Adrenal gland (tissue), 19 donors: ENCODE measurements at places on chromosomes 1 and 21. TPM values are rescaled to one million over a fixed set of nuclear protein-coding genes. Genes with fewer than 3 reads are reported as not detected.

OR2T2 gene
- not detected for total RNA-seq

DNA sequence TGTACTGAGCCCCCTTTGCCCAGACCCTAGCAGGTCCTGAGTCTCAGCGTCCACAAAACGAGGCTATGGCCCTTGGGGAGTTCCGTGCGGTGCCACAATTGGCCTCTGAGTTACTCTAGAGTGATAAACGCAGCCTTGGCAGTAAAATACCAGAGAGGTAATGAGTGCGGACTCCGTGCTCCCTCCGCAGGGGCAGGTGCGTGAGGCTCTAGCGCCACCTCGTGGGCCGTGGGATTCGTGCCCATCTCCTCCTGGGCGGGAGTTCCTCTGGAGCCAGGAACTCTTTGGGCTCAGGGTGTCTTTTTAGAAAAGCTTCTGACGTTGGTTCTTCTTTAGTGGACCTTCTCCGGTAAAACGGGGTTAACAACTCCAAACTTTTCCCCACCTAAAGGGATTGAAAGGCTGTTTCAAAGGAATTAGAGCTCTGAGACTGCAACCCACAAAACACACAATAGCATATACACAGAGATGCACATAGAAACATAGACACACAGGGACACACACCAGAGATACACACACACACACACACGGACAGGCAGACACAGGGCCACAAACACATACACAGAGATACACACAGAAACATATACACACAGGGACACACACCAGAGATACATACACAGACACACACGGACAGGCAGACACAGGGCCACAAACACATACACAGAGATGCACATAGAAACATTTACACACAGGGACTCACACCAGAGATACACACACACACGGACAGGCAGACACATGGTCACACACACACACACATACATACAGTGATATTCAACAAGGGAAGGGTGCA is 99.4 kb downstream of the KCNJ15 start:
- H3K4me1 ChIP-seq, result no peaks in the 10 kb centered on the region
- no peaks in the 10 kb centered on the region for H3K27me3 ChIP-seq
- no peak overlapping the region for H3K4me3 ChIP-seq
- peak; percentile 77 for DNase-seq
- no peak overlapping the region for H3K27ac ChIP-seq

GRCh38 chr1:205925736-205926135 is 17.5 kb downstream of the SLC26A9 start:
- peak; percentile 53 for DNase-seq
- no peak overlapping the region for H3K4me3 ChIP-seq
- H3K36me3 ChIP-seq, result no peaks in the 10 kb centered on the region
- H3K27me3 ChIP-seq, result no peaks in the 10 kb centered on the region

DNA sequence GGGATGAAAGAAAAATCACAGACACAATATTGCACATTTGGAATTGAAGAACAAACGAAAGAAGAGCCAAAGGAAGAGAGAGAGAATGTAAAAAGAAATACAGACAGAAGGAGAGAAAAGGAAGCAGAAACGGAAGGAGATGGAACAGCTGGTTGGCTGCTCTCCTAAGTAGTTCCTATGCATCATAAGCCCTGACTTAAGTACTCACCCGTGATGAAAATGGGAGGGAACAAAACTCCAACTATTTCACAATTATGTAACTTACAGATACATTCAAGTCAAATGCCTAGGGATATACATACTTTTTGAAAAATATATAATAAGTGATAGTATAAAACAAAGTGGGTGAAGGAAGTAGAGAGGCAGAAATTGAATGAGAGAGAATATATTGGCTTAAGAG is 88.5 kb downstream of the TTLL7 start:
- H3K27me3 ChIP-seq, result no peaks in the 10 kb centered on the region
- H3K36me3 ChIP-seq, result no peaks in the 10 kb centered on the region
- DNase-seq, result no peak
- no peak overlapping the region for H3K4me3 ChIP-seq
- H3K27ac ChIP-seq, result no peak overlapping the region

KHDRBS1 gene
- total RNA-seq, result 59.7 TPM

DPT gene
- 59.1 TPM for total RNA-seq

DNA sequence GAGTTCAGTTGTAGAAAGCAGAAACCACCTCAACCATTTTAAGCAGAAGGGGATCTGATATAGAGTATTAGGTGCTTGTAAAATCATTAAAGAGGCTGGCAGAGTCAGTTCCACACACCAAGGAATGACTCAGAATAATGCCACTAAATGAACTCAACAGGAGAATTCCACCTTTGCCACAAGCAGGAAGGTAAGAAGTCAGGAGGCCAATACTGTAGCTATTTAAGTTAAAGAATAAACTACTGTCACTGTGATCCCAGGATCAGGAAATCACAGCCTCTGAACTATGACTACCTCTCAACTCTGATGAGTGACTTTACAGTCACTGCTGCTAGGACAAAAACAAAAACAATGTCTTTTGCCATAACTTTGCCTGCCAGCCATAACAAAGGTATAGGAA is 52.5 kb upstream of the PRMT6 start:
- H3K27ac ChIP-seq, result no peak overlapping the region
- H3K36me3 ChIP-seq, result no peaks in the 10 kb centered on the region
- H3K4me3 ChIP-seq, result no peak overlapping the region
- no peaks in the 10 kb centered on the region for H3K27me3 ChIP-seq

- H3K27ac ChIP-seq, result no peak overlapping the region
- H3K4me1 ChIP-seq, result no peaks in the 10 kb centered on the region
Observed at GRCh38 chr21:38897532-38898421, 92.0 kb downstream of the ETS2 start.

DNA sequence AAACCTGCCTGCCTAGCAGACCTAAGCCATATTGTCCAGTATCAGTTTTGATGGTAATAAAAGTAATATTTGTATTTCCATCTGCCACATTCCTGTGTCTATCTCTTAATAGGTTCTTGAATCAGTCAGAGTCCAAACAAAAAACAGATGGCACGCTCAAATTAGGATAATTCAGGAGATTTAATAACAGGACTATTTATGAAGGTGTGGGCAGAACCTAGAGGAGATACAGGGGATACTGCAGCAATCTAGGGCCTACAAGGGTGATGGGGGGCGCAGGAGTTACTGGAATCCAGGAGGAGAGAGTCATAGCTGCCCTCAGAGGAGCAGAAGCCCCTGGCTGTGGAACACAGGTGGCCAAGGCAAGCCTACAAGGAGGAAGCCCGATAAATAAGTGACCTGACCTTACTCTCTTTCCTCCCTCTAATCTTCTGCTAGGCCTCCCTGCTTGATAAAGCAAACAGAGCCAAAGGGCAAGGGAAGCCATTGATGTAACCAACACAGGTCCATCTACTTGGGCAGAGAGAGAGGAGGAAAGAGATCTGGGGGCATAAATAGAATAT is 11.9 kb upstream of the HYI start:
- DNase-seq, result no peak
- H3K27ac ChIP-seq, result no peak overlapping the region
- no peaks in the 10 kb centered on the region for H3K36me3 ChIP-seq
- H3K4me3 ChIP-seq, result no peak overlapping the region
- no peaks in the 10 kb centered on the region for H3K27me3 ChIP-seq

ANGPTL7 gene
- total RNA-seq, result 2.9 TPM

DNA sequence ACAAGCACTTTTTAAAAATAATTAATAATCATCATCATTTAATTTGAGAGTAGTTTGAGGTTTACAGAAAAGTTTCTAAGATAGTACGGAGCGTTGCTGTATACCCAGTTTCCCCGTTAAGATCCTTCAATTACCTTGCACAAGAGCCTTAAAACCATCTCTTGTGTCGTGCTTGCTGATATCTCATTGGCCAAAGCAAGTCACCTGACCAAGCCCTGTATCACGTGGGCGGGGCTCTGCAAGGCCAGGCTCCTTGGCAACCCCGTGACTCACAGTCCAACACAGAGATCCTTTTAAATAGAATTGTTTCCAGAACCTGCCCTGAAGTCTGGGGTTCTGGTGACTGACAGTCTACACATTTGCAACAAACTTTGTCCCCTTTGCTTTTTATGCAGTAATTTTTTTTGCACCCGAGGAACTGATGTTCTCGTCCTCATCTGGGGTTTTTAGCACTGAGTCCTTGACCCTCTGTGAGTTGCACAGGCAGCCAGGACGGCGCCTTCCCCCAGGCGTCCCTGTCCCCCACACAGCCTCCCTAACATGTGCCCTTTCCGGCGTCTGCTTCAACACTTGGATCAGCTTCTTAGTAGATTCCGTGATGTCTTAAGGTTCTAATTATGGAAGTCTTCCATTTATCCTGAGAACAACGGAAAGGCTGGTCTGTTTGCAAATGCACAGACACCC is 183.3 kb upstream of the TMEM51 start:
- H3K4me1 ChIP-seq, result peaks cover 49% of the 10 kb centered on the region
- H3K27me3 ChIP-seq, result no peaks in the 10 kb centered on the region
- no peaks in the 10 kb centered on the region for H3K36me3 ChIP-seq
- H3K27ac ChIP-seq, result peak overlapping the region; percentile 87

AQP10 gene
- total RNA-seq, result not detected

DNA sequence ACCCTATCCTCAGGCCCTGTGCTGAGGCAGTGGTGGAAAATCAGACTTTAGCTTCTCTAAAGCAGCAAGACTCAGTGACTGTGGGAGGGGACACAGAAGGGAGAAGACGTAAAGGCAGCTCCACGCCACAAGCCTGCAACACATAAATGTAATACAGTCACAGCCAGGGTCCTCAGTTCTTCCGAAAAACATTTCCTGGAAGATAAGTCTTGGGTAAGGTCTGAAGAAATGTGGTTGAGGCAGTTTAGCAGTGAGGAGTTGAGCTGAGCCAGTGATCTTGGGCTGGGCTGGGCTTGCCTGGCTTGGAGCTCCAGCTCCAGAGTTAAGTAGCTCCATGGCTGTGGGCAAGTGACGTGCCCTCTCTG is 127.8 kb upstream of the ADAR start:
- peaks cover 6% of the 10 kb centered on the region for H3K4me1 ChIP-seq
- no peak for DNase-seq
- H3K27me3 ChIP-seq, result no peaks in the 10 kb centered on the region

DNA sequence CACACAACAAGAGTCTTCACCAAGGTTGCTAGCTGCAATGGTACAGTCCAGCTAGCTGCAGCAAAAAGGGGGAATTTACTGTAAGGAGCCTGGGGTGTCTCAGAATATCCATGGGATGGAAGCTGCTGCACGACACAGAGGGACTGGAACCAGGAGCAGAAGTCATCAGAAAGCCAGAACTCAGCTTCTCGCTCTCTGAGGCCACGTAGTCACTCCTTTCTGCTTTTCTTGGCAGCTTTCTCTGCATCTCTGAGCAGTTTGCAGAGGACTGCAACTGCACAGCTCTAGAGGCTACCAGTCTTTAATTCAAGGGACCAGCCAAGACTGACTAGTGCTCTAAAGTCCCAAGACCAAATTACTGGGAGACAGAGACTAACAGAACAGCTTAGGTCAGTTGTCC is 27.0 kb upstream of the IL10 start:
- no peak overlapping the region for H3K4me3 ChIP-seq
- H3K27me3 ChIP-seq, result peaks cover 4% of the 10 kb centered on the region
- no peaks in the 10 kb centered on the region for H3K36me3 ChIP-seq
- H3K4me1 ChIP-seq, result peaks cover 7% of the 10 kb centered on the region
- H3K27ac ChIP-seq, result no peak overlapping the region

- DNase-seq, result no peak
- H3K4me3 ChIP-seq, result peak overlapping the region; percentile 49
- H3K4me1 ChIP-seq, result peaks cover 9% of the 10 kb centered on the region
- no peak overlapping the region for H3K27ac ChIP-seq
- no peaks in the 10 kb centered on the region for H3K36me3 ChIP-seq
Observed at GRCh38 chr1:34780528-34780927, 486 bp upstream of the GJB3 start.
